ENCODE measurements at places on chromosomes 1 and 21.

- no peak for DNase-seq
Measured at GRCh38 chr1:8603220-8603616, 214.2 kb downstream of the RERE start.

DNA sequence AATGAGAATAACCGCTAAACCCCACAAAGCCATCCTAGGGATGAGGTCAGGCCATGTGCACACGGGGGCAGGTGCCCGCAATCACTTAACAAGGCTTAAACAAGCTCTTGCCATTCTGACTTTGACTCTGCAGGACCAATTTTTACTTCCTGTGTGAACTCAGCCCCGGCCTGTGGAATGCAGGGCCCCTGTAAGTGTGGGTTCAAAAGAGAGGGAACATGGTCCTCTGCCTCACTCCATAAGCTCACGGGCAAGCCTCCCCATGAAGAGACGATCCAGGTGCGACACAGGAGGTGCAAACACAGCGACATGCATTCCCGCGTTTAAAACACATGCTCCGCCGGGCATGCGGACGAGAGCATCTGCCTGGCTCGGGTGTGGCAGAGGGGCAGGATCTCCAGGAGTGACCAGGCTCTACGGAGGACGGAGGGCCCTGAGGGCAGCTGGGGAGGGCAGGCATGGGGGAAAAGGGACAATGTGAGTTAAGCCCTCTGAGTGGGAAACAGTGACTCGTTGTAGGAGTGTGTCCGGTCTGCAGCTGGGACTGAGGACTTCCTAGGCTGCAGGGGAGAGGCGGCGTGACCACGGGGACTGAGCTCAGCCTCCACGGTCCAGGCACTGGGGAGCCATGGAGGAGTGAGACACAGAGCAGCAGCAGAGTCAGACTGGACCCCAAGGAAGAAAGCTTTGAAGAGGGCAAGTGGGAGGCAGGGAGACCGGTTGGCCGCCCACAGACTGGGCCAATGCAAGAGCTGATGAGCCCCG is 40.6 kb upstream of the AJAP1 start:
- no peak for DNase-seq

GRCh38 chr1:55669293-55669692 is 454.1 kb upstream of the USP24 start:
- DNase-seq: no peak

DNA sequence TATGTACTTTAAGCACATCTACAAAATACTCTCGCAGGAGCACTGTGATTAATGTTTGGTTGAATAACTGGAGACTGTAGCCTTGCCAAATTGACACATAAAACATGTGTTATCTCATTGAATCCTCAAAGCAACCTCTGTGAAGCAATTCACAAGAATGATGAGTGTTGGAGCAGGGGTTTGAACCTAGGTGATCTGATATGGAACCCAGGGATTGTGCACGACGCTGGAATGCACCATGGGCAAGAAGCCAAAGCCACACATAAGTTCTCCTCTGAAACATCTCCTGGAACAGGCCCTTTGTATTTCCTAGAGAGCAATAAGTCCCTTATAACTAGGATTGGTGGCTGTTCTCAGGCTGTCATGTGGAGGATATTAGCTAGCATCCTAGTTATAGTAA is 124.6 kb upstream of the IVNS1ABP start:
- no peak for DNase-seq

- DNase-seq: no peak
Measured at GRCh38 chr1:4743978-4744750, 89.8 kb downstream of the AJAP1 start.

- DNase-seq: no peak
Measured at GRCh38 chr1:115545791-115546733, 95.7 kb upstream of the VANGL1 start.

DNA sequence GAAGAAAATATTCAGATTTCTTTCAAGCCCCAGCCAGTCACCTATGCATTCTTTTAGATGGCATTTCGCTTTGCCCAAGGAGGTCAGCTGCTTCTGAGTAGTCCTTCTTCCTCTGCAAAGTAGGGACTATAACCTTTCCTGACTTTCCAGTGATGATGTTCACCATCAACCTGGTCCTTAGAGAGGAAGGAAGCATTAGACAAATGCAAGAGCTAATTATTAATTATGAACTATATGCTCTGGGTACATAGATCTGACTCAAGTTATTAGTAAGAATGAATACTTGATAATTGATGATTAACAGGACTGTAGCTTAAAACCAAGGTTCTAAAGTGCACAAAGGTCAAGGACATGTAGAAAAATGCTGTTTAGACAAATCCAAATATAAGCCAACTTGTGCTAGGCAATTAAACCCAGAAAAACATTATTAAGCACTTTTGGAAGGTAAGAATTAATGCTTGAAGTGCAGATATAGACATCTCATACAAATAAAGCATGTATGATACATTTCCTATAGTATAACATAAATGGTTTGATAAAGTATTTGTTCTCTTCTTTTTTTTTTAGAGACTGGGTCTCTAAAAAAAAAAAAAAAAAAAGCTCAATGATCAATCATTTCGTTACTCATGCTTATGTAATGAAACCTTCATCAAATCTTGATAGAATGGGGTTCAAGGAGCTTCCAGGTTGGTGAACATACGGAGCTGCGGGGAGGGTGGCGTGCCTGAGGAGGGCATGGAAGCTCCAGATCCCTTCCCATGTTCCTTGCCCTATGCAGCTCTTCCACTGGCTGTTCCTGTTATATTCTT is 11.2 kb upstream of the AGMAT start:
- no peak for DNase-seq

DNA sequence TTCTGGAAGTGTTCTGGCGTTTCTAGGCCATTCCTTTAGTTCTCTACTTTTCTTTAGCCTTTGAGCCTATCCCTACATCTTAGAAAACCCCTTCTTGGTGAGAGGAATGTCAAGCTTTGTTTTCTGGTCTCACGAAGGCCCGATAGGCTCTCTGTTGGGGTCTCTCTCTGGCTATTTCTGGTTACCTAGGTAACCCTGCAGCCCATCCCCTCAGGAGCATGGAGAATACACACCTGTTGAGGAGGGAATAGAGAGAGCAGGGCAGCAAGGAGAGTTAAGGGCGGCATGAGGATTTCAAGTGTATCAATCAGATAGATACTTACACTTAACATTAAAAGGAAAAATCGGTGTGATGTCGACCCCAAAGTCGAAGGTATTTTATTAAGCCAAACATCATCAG is 45.7 kb downstream of the LRRC8D start:
- DNase-seq: no peak

DNA sequence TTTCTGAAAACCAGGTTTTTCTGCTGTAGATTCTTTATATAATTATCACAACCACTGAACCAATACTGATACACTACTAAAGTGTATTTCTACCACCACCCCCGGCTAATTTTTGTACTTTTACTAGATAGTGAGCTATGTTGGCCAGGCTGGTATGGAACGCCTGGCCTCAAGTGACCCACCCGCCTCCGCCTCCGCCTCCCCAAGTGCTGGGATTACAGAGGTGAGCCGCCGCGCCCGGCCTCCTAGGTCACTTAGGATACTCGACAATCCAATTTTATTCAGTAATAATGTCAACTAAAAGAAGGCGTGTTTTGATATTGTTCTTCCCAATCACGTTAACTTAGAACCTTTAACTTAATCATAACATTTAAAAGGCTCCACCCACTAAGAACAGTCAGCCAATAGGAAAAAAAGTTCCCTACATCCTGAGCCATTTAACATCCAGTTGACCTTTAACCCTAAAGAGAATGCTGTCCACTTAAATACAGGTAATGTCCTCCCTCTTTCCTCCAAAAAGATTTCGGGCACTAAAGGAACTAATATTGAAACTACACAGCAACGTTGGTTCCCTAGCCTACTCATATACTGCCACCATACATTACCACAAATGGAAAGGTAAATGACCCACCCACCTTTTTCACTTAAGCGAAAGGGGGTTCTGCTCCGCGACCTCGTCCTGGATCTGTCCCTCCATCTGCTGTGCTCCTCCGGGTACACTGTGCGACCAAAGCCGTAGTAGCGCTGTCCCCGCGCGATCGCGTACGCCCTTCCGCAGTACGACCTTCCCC is 1.2 kb downstream of the RSRP1 start:
- DNase-seq: peak; percentile 30

DNA sequence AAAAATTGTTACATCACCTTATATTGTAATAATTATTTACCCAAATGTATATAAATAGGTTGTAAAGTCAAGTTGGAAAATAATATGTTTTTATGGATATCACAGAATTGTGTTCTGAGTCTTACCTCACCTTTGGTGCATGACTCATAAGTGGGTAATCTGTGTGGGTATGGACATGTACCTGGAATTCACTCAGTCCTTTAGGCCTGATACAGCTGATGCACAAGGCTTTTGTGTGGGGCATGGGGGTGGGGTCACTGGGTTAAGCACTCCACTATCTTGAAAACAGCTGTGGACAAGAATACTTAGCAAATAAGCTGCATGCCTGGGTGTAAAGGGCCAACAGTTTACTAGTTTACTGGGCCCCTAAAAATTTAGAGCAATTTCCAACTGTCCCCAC is 34.4 kb downstream of the INKA2 start:
- DNase-seq: no peak

- no peak for DNase-seq
Measured at GRCh38 chr1:163120372-163120771, 51.2 kb downstream of the RGS4 start.

DNA sequence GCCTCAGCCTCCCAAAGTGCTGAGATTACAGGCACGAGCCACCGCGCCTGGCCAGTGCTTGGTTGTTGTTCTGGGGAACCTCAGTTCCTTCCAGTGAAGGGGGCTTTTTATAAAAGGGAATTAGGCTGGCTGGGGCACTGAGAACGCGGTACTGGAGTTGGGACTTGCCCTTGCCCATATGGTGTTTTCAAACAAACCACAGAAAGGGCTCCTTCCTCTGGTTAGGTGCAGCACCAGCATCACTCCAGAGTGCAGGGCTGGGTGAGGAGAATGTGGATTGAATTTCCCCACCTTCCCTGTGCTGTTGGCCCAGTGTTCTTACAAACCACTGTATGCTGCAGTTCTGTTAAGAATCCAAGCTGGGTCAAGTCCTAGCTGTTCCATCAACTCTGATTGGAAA is 5.3 kb downstream of the MAN1C1 start:
- DNase-seq: no peak

- no peak for DNase-seq
Measured at GRCh38 chr1:180185281-180185680, 30.6 kb downstream of the QSOX1 start.

DNA sequence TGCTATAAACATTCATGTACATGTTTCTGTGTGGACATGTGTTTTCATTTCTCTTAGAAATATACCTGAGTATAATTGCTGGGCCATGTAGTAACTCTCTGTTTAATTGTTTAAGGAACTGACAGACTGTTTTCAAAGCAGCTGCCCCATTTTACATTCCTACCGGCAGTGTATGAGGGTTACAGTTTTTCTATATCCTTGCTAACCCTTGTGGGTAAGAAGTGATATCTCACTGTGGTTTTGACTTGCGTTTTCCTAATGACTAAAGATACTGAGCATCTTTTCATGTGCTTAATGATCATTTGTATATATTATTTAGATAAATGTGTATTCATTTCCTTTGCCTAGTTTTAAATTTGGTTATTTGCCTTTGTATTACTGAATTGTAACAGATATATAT is 81.7 kb downstream of the DNM3 start:
- DNase-seq: no peak

GRCh38 chr1:15201849-15202551 is 45.0 kb upstream of the FHAD1 start:
- DNase-seq: no peak

DNA sequence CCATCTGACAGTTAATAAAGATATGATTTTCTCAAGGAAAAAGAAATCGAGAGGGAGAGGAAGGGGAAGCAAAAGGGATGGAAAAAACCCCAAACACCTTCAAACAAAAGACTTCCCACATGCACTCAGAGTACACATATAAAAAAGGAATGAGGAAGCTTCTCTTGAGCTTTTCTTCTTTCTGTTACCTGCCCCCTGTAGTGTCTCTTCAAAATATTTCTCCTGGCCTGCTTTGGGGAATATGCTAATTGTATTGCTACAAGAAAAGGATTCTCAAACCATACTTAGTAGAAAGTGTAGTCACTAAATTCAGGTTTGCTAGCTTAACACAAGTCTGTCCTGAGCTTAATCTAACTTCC is 58.7 kb downstream of the KIF14 start:
- DNase-seq: no peak

DNA sequence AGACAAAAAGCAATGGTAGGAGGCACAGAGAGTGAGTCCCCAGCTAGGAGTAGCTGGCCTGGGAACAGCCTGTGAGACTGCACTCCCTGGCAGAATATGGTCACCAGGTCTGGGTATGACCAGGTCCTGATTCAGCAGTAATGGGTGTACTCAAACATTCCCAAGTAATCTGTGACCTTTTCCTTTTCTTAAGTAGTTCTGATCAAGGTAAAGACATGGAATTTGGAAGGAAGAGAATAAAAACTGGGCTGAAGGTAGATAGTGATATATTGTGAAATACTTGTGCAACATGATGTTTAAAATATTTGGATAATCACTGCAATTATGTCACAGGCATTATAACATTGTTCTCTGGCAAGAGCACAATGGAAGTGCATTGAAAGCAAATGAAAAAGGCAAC is 147.2 kb upstream of the DPYD start:
- no peak for DNase-seq

- DNase-seq: no peak
Measured at GRCh38 chr1:61230523-61230922, 148.2 kb downstream of the NFIA start.

- no peak for DNase-seq
Measured at GRCh38 chr1:20720631-20721091, 2.9 kb upstream of the KIF17 start.

DNA sequence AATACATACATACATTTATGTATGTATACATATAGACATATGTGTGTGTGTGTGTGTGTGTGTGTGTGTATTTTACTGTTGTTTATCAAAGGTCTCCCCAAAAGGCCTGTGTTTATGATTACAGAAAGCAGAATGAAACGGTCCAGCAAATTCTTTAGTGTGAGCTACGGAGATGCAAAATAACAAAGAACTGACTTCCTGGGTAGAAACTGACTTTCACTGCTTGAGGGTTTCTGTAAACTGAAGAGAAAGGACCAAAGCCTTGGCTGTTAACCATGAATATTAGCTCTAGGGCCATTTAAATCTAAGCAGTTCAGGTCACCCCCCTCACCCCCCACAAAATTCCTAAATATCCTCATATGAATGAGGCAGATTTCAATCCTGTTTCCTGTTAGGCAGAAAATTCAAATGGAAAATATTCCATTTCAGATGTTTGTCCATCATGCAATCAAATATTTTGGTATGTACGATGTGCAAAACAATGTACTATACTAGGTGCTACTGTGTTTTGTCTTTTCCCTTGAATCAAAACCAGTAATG is 213.2 kb downstream of the TGFB2 start:
- no peak for DNase-seq

DNA sequence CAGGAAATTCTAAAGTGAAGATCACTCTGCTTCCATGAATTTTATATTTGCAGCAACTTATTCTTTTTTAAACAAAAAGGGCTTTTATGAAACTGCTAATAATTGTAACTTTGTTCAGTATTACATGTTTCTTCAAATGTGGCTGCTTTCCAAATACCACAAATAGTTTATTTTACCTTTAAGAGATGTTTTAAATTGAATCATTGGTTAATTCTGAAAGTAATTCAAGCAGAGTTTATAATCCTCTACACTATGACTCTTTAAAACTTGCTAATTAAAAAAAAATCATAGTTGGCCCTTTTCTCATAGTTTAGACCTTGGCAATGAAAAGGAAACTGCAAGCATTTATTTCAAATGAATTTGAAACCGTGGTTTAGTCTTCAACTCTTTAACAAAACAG is 59.6 kb downstream of the SDCCAG8 start:
- DNase-seq: no peak

GRCh38 chr21:46459356-46460112 is 843 bp downstream of the DIP2A start:
- peak; percentile 8 for DNase-seq

GRCh38 chr1:966135-966703 is at the start of gene PLEKHN1:
TSS of gene PLEKHN1 (plus strand) at chr1:966482. CDS start at chr1:966532, 50 bp downstream.
- peak; percentile 21 for DNase-seq
